ENCODE measurements at places on chromosomes 13 and 19.

DNA sequence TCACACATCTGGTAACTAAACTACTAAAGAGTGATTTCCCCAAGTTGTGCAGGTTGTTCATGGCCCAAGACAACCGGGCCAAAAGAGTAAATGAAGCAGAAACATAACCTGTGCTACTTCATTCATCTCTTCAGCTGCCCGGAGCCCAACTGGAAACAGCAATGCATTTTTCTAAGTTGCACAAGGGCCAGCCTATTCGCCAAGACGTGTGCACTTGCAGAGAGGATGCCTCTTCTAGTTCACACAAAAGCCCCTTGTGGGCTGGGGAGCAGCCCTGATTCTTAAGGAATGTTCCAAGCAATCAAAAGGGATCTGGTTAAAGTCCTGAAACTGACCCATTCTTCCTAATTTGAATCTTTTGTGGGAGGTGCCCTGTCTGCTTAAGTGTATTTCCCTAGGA, 275.8 kb downstream of the SHISA2 start:
- no peaks in the 10 kb centered on the region for H3K27me3 ChIP-seq
- no peak for DNase-seq
- no peak overlapping the region for H3K4me3 ChIP-seq

- no peak for DNase-seq
- H3K4me1 ChIP-seq = no peaks in the 10 kb centered on the region
- H3K4me3 ChIP-seq = no peak overlapping the region
- H3K36me3 ChIP-seq = no peaks in the 10 kb centered on the region
Observed at GRCh38 chr13:58495668-58496067, 864.1 kb downstream of the PCDH17 start.

GRCh38 chr13:101624981-101625380, 172.5 kb downstream of the ITGBL1 start:
- H3K36me3 ChIP-seq = no peaks in the 10 kb centered on the region
- peaks cover 29% of the 10 kb centered on the region for H3K4me1 ChIP-seq
- no peak overlapping the region for H3K4me3 ChIP-seq
- no peak overlapping the region for H3K27ac ChIP-seq
- no peak for DNase-seq

DNA sequence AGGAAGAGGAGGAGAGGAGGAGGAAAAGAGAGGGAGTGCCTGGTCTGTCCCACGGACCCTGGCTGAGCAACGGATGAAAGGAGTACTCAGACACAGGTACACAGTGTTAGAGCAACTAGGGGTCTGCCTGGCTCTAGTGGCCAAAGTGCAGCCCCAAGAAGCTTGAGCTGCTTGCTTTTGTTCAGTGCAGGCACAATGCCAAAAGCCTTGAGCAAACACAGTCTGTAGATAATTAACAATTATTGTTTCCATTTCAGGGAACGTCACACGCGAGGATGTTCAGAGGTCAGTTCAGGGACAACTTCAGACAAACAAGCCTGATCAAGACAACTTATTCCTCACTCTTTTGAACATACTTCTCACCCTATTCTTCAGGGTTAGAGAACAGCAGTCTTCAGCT, 32.2 kb upstream of the ZNF726 start:
- no peaks in the 10 kb centered on the region for H3K27me3 ChIP-seq
- no peak overlapping the region for H3K27ac ChIP-seq
- no peaks in the 10 kb centered on the region for H3K36me3 ChIP-seq

All from Karpas-422 (cell line).